ENCODE measurements at places on chromosomes 5 and 9.

GRCh38 chr5:58849223-58849622 lies 266.3 kb downstream of the RAB3C start:
- no peaks in the 10 kb centered on the region for H3K4me1 ChIP-seq
- no peak overlapping the region for H3K4me3 ChIP-seq
- no peaks in the 10 kb centered on the region for H3K27me3 ChIP-seq
- H3K36me3 ChIP-seq, result no peaks in the 10 kb centered on the region

GRCh38 chr5:35820735-35821134 lies 36.0 kb upstream of the IL7R start:
- H3K27ac ChIP-seq, result no peak overlapping the region
- DNase-seq, result no peak
- no peaks in the 10 kb centered on the region for H3K27me3 ChIP-seq
- no peaks in the 10 kb centered on the region for H3K4me1 ChIP-seq
- no peaks in the 10 kb centered on the region for H3K36me3 ChIP-seq

DNA sequence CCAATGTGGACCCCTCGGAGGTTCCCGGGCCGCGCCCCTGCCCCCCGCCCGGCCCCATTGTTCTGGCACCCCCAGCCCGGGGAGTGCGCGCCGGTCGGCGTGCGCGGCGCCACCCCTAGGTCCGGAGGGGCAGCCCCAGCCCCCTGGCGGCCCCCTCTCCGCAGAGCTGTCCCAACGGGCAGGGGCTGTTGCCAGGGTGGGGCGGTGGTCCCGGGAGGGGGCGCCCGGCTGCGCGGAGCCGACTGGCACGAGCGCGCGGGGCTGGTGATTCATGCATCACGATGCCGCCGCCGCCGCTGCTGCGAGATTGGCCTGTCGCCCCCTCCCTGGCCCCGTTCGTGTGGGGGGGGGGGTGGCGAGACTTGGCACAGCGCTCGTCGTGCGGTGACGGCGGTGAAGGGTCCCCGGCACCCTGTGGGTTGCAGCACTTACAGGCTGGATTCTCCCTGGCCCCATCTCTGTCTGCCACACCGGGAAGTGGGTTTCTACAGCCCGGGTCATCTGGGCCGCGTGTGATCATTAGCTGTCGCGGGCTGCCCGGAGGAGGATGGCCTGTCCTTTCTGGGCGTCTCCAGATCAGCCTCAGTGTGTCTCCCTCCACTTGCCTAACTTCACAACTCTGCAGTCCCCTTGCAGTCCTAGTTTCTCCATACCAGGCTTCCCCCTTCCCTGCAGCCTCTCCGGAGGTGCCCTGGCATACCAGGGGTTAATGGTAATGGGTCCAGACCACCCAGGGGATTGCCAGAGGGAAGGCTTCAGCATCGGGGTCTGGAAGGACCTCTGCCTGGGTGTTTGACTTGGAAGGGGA lies 858 bp downstream of the NCS1 start:
- H3K27me3 ChIP-seq, result no peaks in the 10 kb centered on the region
- H3K36me3 ChIP-seq, result no peaks in the 10 kb centered on the region
- DNase-seq, result no peak

DNA sequence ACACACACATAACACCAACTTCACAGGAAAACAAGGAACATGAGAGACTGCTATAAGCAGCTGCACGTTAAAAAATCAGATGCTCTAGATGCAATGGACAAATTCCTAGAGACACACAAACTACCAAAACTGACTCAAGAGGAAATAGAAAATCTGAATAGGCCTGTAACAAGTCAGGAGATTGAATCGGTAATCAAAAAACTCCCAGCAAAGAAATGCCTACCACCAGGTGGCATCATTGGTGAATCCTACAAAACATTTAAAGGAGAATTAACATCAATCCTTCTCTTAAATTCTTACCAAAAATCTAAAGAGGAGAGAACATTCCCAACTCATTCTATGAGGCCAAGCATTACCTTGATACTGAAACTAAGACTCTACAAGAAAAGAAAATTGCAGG lies 54.9 kb downstream of the NDST1 start:
- H3K27me3 ChIP-seq, result no peaks in the 10 kb centered on the region
- no peak overlapping the region for H3K4me3 ChIP-seq
- no peak for DNase-seq
- H3K4me1 ChIP-seq, result no peaks in the 10 kb centered on the region
- H3K36me3 ChIP-seq, result no peaks in the 10 kb centered on the region

DNA sequence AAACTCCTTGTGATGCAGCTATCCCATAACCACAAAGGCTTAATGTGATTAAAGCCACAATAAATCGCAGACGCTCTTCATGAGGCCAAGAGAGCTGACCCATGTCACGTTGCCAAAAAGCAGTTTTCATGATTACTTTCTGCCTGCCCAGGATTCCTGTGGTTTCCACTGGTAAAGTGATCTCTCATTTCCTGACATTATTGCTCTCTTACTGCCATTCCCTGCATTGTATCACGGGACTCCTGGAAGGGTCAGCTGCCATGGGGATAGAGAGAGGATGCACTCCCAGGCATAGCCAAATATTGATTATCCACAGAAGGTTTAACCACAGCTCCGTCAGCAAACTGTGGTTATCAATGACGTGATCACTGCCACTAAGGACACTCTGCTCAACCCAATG lies 103.8 kb upstream of the SLC1A3 start:
- H3K4me1 ChIP-seq, result no peaks in the 10 kb centered on the region
- no peak overlapping the region for H3K27ac ChIP-seq
- H3K27me3 ChIP-seq, result no peaks in the 10 kb centered on the region
- no peak for DNase-seq
- no peak overlapping the region for H3K4me3 ChIP-seq

GRCh38 chr9:105510024-105510423 lies 47.9 kb upstream of the FKTN start:
- no peak for DNase-seq
- no peaks in the 10 kb centered on the region for H3K27me3 ChIP-seq
- H3K36me3 ChIP-seq, result no peaks in the 10 kb centered on the region
- H3K27ac ChIP-seq, result no peak overlapping the region
- no peaks in the 10 kb centered on the region for H3K4me1 ChIP-seq
- no peak overlapping the region for H3K4me3 ChIP-seq

GRCh38 chr9:98793031-98793430 lies 3.3 kb downstream of the ANKS6 start:
- DNase-seq, result no peak
- no peaks in the 10 kb centered on the region for H3K36me3 ChIP-seq
- H3K4me1 ChIP-seq, result peaks cover 12% of the 10 kb centered on the region
- no peaks in the 10 kb centered on the region for H3K27me3 ChIP-seq

- no peak overlapping the region for H3K27ac ChIP-seq
- no peaks in the 10 kb centered on the region for H3K27me3 ChIP-seq
- H3K36me3 ChIP-seq, result no peaks in the 10 kb centered on the region
- DNase-seq, result no peak
Measured at GRCh38 chr5:33272288-33272687, 168.5 kb upstream of the TARS1 start.

DNA sequence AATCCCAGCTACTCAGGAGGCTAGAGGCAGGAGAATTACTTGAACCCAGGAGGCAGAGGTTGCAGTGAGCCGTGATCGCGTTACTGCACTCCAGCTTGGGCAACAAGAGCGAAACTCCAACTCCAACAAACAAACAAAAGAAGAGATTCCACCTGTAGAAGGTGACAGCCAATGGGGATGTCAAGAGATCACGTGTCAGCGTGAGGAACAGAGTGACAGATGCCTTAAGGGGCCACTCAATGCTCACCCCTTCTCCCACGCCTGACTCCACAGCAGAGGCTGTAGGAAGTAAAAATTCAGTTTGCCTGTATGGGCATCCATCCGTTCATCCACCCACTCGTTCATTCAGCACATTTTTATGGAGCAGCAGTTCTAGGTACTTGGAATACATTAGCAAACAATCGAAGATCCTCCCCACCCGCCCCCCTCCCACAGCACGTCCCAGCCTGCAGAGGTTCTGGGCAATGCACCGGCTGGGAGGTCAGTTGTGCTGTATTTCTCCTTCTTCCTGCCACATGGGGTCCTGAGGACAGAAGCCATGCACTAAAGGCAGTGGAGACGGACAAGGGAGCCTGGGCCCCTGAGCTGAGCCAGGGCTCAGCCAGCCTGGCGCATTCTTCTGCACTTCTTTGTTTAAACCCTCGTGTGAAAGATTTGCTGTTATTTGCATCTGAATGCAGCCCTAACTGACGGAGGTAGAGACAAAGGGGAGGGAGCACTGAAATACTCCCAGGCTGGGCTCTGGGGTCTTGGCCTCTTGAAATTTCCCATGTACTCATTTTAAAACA lies 11.3 kb upstream of the RNF130 start:
- no peak for DNase-seq
- no peaks in the 10 kb centered on the region for H3K36me3 ChIP-seq
- H3K4me1 ChIP-seq, result no peaks in the 10 kb centered on the region

DNA sequence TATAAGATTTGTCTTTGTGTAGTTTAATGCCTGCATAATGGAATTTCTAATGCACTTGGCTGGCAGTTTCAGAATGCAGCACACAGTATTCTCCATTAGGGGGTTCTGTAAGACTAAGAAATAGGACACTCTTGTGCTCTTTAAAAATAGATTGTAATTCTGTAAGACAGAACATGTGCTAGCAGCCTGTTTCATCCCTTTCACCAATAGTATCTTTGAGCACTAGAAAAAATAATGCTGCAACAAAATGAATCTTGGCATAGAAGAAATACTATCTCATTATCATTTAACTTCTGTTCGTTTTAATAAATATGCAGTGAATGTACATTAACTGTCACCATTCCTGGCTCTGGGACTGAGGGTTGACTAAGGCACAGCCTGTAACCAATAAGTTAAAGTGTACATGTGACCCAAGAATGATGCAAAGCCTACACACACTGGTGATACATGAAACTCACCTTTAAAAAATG lies 23.8 kb upstream of the ZNF622 start:
- DNase-seq, result no peak
- no peak overlapping the region for H3K27ac ChIP-seq
- no peaks in the 10 kb centered on the region for H3K36me3 ChIP-seq
- H3K4me3 ChIP-seq, result no peak overlapping the region
- H3K27me3 ChIP-seq, result no peaks in the 10 kb centered on the region
- peaks cover 15% of the 10 kb centered on the region for H3K4me1 ChIP-seq

GRCh38 chr5:53323943-53324642 lies 156.3 kb upstream of the FST start:
- H3K4me1 ChIP-seq, result peaks cover 7% of the 10 kb centered on the region
- DNase-seq, result no peak
- no peak overlapping the region for H3K4me3 ChIP-seq
- H3K27me3 ChIP-seq, result no peaks in the 10 kb centered on the region

DNA sequence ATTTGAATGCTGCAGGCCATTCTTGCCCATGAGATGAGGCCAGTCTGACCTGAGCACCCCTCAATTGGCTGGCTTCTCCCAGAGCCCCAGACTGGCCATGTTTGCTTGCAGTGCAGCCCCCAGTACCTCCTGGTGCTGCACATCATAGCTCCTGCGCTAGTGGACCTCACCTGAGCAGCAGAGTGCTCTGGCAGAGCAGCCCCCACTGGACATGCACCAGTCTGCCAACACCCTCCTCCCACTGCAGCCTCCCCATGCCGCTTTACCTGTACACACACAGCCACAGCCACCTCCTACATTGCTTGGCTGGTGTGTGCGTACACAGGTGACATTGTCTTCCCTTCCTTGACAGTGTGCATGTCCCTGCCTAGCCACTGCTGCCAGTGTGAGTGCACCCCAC lies 940.2 kb downstream of the EFNA5 start:
- no peak overlapping the region for H3K4me3 ChIP-seq
- no peak overlapping the region for H3K27ac ChIP-seq
- no peaks in the 10 kb centered on the region for H3K27me3 ChIP-seq
- H3K36me3 ChIP-seq, result no peaks in the 10 kb centered on the region
